ENCODE measurements at places on chromosomes 5 and 9. TPM values are rescaled to one million over a fixed set of nuclear protein-coding genes. Genes with fewer than 3 reads are reported as not detected.

DNA sequence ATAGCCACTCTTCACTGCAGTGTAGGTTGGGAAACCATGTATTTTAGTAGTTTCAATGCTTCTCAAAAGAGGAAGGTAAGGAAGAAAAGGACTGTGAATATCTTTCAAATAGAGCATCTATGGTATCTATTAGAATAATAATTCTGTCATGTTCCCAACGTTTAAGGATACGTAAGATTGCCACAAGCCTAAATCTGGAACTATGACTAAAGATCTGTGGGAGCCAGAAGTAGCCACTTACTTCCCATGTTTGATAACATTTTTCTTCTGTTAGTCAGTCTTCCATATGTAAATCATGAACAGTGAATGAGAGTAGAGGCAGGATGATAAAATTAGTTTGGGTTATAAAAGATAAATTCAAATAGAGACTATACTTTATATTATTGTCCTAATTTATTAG is 16.3 kb upstream of the MROH2B start:
- DNase-seq = no peak

The PTGES gene
- 8.7 TPM for total RNA-seq

The MVB12B gene
- total RNA-seq = 28.9 TPM

DNA sequence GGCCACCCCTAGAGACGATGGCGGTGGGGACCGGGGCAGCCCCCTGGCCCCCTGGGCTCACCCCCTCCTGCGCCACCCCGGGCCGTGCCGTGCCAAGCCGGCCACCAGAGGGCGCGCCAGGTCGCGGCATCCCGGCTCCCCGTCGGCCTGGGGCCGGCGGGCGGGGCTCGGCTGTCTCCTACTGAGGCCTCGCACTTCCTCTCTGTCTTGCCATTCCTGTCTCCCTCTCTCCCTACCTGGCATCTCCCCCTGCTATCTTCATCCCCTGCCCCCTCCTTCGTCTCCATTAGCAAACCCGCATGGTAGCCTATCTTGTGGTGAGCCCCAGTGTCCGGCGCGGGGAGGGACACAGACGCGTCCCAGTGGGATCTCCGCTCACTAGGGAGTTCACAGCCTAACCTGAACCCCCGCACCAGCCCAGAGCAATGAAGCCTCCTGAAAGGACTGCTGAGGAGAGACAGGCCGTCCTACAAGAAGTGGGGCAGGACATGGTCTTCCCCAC is 29.8 kb upstream of the FABP6 start:
- DNase-seq = peak; percentile 43

GRCh38 chr5:128228521-128228920 is 145.0 kb downstream of the SLC12A2 start:
- no peak for DNase-seq

All from Peyer's patch (tissue), 4 donors.